Amniotic stem cell (primary cell): ENCODE measurements at places on chromosomes 3 and 15.
A peak's percentile ranks its signal among the peaks of the same experiment; 100 is the strongest.

DNA sequence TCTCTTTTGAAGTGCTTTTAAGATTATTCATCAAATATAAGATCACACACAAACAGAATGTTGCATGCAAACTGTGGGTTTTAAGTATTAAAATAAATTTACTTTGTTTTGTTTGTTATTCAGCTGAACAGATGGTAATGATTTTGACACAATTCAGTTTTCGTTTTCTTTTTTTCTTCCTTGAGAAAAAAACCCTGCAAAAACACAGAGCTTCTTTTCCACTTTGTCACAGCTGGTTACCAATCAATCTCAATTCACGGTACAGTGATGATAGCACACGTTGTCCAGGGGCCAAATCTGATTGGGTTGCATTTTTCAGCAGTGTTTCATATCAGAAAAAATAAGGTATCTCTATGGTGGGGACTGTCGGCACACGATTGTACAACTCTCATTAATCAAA, 473.6 kb downstream of the ROBO2 start:
- peak; percentile 14 for DNase-seq

GRCh38 chr3:41630708-41631107, 331.2 kb downstream of the ULK4 start:
- no peak for DNase-seq

- no peak for DNase-seq
Measured at GRCh38 chr15:47415539-47415971, 301.8 kb upstream of the SEMA6D start.

GRCh38 chr3:114789803-114790202, 357.3 kb downstream of the ZBTB20 start:
- no peak for DNase-seq

- peak; percentile 83 for DNase-seq
Measured at GRCh38 chr15:74317820-74318375, 49.5 kb downstream of the CYP11A1 start.

- DNase-seq: no peak
Measured at GRCh38 chr15:58441376-58442070, 9.7 kb downstream of the LIPC start.

DNA sequence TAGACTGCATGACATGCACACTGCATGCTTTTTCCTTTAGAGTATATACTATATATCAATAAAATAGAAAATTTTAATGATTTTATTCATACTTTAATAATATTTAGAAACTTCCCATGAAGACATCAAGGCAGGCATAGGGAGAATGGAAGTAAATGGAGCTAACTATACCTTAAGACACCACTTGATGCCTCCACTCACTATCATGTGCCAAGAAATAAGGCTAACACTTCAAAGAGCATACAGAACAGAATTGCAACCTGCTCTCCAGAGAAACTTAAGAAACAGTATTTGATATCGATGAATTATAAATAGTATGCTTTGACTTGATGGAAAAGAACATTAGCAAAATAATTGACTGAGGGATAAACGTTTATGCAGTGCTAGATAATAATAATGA, 192.6 kb upstream of the MBNL1 start:
- no peak for DNase-seq

DNA sequence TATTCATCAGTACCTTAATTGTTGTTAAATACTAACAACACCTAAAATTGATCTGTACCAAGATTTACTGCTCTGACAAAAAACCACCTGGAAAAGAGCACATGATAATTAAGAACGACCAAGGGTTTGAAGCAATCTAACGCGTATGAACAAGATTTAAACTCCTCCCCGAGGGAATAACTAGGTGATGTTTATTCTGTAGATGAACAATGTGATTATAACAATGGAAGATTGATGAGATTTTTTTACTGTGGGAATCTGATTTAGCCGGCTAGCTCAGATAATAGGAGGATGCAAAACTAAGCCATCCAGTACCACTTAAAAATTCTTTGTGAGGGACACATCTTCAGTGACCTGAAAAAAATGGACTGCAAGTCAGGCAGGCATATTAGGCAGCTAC, 222.1 kb downstream of the FHIT start:
- DNase-seq: no peak

GRCh38 chr3:13415997-13416793, 3.9 kb downstream of the NUP210 start:
- no peak for DNase-seq

DNA sequence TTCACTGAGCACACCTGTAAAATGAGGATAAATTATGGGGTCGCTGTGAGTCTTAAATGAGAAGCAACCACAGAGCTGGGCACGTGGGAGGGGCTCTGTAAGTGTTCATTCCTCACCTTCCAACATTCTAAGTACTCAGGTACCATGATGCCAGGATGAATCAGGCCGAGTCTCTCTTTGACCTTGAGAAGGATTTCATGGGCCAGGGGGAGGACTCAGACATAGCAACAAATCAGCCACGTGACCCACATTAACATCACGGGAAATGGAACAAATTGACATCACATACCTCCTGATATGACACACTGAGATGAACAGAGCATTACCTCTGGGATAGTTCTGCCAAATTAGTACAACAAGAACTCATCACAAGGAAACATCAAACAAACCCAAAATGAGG, 35.2 kb upstream of the USP3 start:
- no peak for DNase-seq

DNA sequence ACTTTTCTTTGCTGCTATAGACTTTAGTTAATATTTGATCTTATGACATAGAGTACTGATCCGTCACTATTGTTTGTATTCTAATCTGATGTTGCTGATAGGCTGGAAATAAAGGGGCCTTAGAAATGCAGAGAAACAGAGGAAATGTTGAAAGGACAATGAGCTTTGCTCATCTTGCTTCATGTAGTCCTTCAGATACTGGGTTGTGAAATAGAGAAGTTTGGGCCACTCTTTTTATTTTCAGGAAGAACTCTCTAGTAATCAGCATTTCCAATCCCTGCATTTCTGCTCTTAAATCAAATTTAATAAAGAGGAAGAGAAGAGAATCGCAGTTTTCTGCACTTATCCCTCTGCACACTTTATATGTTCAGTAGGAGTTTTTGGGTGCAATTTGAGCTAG, 192.8 kb upstream of the THBS1 start:
- DNase-seq: no peak

DNA sequence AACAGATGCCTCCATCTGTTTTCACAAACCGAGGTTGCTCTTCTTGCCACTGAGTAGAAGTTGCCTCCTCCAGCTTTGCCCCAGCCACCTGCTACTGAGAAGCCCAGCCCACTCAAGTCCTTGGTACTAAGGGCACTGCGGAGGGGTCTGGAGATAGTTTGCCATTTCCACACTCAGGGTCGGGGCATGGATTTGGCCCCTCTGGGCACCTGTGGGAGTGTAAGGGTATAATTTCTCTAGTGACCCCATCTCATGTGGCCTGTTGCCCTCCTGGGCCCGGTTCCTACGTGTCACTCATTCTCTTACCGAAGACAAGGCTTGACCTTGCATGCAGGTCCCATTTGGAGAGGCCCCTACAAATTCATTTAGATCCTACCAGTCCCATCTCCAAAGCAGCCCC, 79.0 kb downstream of the THSD4 start:
- DNase-seq: no peak

GRCh38 chr15:41881920-41882688, 11.7 kb downstream of the SPTBN5 start:
- no peak for DNase-seq

DNA sequence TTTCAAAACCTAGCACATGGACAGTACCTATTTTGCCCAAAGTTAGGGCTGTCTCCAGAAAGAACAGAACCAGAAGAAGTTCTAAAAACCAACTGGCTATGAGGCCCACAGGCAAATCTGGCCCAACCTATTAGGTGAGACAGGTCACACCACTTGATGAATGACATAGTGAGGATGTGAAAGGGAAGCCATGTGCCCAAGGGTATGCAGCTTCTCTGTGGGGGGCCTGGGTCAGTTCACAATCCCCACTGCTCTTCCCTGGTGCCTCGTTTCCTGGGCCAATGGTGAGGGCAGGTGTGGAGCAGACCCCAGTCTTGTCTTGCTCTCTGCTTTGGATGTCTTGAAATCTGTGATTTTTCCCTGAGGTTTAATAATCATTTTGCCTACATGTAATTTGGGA, 8.9 kb downstream of the INSYN1 start:
- DNase-seq: no peak

- DNase-seq: no peak
Measured at GRCh38 chr3:123126031-123126430, 59.2 kb downstream of the PDIA5 start.

DNA sequence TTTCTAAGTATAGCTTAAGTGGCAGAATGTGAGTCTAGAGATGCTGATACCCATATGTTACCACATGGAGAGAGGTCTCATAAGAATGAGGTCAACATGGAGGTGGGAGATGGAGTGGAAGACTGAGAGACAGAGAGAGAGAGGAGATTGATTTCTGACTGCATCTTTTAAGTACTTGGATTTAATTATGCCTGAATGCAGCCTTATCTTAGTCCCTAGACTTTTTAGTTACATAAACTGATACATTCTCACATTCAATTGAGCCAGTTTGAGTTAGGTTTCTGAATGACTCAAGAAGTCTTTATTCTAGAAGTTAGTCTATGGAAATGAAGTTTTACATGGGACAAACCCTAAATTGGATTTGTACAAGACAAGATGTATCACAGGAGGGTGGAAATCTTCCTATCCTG, 58.5 kb upstream of the TNFSF10 start:
- DNase-seq: no peak

GRCh38 chr3:122245513-122246174, 62.2 kb downstream of the CASR start:
- no peak for DNase-seq

DNA sequence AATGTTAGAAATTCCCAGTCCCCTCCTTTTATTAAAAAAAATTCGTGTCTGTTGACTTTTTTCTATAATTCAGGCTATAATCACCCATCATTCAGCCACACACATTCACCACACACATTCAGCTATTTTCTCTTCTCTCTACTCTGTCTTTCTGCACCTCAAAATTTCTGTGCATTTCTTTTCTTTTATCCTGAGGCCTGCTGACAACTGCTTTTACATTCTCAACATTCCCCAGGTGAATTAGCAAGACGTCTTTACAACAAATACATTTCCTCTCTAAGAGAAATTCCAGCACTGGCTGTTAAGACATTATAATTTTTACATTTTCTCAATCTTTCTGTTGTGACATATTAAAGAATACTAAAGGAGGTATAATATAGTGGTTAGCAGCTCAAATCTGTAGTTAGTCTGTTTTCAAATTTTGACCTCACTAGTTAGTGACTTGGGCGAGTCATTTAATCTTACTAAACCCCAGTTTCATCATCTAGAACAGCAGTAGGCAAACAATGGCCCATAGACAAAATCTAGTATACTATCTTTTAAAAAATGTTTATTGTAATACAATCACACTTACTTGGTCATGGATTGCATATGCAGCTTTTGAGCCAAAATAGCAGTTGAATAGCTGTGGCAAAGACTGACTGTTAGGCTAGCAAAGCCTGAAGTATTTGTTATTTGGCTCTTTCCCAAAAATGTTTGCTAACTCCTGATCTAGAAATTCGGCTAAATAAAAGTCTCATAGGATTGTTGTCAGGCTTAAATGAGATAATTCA, 350.7 kb downstream of the NSUN3 start:
- no peak for DNase-seq

- no peak for DNase-seq
Measured at GRCh38 chr3:124951511-124952281, 17.1 kb upstream of the MUC13 start.

- DNase-seq: no peak
Measured at GRCh38 chr3:70464465-70464864, 152.0 kb upstream of the MDFIC2 start.

DNA sequence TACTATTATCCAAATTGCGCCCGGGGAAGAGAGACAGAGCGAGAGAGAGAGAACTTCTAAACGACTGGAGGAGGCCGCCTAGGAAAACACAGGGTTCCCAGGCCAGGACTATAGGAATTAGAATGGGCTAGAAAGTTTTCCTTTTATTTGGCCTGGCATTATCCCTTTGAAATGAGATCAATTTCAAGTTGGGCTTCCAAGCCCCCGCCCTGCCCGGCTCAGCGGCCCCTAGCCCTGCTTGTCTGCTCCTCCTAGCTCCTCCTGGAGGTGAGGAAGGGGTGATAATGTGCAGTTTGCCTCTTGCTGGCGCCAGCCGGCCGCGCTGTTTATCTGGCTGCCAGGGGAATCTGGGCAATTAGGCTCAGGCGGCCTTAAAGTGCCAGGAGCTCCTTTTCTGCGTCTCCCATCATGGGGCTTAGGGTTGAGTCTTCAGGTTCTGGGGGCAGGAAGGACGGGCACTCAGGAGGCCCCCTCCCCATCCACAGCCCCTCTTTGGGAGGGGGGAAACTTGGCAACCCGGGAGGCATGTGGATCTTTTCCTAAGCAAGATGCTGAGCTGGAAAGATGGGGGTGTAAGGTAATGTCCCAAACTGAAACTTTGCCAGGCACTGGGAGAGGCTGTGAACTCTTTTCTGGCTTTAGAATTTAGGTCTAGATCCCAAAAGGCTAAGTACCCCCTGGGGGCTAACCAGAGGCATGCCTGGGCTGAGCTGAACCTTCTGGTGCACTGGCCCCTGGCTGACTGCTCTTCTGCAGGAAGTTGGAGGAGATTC, 5.5 kb downstream of the SMAD6 start:
- no peak for DNase-seq

- no peak for DNase-seq
Measured at GRCh38 chr15:40930430-40931299, 1.5 kb downstream of the DLL4 start.

DNA sequence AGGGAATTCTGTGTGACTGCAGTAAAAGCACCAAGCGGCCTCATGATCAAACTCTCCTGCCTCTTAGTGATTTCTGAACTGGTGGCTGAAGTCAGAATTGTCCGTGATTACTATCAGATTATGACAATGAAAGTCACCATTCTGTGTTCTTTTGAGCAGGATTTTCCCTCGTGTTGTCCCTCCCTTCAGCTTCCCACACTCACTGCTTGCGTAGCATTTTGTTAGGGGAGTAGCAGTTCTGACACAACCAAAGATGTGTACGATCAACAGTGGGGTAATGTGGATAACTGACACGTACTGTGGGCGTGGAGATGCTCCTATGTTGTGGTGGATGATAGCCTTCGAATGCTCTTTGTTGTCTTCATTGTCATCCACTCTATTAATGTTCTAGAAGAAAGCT, 67.8 kb upstream of the ICE2 start:
- no peak for DNase-seq

DNA sequence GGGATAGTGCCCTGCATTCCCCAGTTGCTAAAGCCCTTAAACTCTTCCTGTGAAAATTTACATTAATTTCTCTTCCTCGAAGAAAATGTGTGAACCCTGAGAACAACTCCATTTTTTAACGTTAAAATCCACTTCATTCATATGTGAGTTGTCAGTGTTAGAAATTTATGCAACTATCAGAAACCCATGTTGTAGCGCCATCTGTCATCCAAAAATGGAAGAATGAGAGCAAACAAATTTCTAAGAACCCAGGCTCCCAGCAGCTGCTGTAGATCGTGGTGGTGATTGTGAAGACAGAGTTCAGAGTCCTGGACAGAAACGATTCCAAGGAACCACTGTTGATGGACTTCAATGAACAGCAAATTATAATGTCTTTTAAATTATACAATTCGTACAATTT, 179.7 kb upstream of the NDN start:
- no peak for DNase-seq

GRCh38 chr3:182592747-182593146, 200.6 kb upstream of the ATP11B start:
- DNase-seq: no peak
